Urothelium cell line (cell line): ENCODE measurements at places on chromosomes 13 and 19.

DNA sequence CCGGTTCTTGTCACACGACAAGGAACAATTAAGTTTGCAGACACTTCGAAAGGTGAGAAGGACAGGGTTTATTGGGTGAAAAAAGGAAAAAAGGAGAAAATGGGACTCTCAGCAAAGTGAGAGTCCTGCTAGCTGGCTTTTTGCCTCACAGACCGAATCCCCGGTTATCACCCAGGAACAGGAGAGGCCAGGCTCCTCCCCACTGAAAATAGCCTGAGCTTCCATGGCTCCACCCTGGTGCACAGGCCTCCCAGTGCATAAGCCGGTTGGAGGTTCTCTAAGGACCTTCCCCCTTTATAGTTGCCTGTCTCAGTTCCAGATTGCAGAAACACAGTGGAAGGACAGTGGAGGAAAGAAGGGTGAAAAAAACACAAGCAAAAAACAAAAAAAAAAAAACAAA, 571.7 kb downstream of the KCTD12 start:
- DNase-seq: no peak

DNA sequence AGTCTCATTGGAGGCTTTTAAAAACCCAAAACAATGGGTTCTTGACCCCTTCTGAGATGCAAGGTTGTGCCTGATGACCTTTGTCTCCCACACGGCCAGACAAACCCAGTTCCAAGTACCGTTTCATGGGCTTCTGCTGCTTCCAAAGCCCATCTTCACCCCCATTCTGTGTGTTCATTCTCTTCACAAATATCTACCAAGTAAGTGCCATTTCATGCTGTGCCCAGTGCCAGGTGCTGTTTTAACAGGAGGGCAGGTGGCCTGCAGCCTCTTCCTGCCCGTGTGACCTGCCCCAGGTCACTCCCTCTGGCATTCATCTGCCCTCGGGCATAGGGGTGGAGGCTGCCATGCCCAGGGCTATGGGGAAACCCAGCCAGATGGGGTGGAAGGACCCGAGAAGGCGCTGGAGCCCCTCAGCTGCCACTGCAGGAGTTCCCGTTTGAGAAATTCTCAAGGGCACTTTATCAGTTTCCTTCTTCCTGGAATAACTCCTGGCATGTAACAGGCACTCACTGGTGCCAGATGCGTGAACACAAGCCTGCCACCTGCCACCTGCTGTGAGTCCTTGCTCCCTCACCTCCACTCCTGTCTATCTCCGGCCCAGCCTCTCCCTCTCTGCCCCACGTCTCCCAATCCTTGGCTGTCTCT, 12.5 kb downstream of the CAPN12 start:
- DNase-seq: no peak

- no peak for DNase-seq
Measured at GRCh38 chr13:63643543-63643942, 2227.9 kb upstream of the PCDH20 start.

DNA sequence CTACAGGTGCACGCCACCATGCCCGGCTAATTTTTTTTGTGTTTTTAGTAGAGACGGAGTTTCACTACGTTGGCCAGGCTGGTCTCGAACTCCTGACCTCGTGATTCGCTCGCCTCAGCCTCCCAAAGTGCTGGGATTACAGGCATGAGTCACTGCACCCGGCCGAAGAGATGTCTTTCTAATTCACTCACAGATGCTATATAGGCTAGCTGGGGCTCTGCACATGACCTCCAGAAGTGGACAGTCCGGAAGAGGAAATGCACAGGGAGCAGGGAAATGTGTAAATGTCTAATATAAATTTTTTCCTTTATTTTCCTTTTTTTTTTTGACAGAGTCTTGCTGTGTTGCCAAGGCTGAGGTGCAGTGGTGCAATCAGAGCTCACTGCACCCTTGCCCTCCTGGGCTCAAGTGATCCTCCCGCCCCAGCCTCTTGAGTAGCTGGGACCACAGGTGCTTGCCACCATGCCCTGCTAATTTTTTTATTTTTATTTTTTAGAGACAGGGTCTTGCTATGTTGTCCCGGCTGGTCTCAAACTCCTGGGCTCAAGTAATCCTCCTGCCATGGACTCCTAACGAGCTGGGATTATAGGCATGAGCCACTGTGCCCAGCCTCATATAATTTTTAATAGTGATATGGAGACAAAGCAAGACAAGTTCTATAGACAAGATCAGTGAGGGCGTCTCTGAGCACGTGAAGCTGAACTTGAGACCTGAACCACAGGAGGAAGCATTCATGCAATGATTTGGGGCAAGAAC, 8.4 kb downstream of the GIPC1 start:
- no peak for DNase-seq

- DNase-seq: no peak
Measured at GRCh38 chr19:49116544-49116943, 2.4 kb downstream of the LIN7B start.

DNA sequence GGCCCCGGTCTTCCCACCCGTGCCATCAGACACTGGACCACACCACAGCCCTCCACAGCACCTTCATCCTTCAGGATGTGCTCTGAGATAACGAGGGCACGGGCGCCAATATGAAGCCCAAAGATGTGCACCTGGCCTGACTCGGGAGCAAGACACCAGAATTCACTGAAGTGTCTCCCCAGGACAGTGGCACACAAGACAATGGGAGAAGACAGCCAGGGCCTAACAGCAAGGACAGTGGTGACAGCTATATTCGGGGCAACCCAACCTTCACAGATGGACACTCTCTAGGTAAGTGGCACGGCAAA, 7.2 kb downstream of the DDX39A start:
- DNase-seq: no peak

GRCh38 chr19:6239401-6239844, 40.4 kb downstream of the MLLT1 start:
- DNase-seq: peak; percentile 14

DNA sequence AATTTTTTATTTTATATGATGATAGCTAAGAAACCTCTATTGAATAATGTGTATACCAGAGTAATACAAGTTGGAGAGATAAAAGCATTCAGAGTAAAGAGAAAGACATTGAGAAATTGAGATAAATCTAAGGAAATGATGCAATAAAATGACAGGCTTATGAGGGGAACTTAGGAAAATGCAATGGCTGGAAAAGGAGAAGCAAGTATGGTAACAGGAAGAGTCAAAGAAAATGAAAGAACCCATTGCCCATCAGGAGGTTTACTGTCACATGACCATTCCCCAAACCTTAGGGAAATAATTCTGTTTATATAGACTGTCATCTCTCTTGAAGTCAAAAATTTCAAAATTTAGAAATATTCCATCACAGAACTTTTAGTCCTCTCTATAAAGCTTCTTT, 808.0 kb upstream of the PRR20A start:
- no peak for DNase-seq

DNA sequence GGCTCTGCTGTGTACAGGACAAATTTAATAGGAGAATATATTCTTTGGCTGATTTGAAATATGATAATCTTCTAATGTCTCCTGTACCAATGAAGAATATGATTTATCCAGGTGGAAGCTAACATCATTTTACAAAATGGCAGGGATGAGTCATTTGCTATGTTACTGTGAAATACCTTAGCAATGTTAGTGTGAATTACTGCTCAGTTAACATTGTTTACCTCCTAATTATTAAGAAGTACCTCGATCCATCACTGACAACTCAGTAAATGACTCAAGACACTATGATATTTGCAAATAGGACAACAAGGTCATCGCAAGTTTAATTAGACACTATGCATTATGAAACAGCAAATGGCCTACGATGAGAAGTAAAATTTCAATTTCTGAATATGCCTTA, 309.1 kb upstream of the EDNRB start:
- no peak for DNase-seq

- DNase-seq: no peak
Measured at GRCh38 chr19:18449552-18449951, 11.6 kb upstream of the ISYNA1 start.

DNA sequence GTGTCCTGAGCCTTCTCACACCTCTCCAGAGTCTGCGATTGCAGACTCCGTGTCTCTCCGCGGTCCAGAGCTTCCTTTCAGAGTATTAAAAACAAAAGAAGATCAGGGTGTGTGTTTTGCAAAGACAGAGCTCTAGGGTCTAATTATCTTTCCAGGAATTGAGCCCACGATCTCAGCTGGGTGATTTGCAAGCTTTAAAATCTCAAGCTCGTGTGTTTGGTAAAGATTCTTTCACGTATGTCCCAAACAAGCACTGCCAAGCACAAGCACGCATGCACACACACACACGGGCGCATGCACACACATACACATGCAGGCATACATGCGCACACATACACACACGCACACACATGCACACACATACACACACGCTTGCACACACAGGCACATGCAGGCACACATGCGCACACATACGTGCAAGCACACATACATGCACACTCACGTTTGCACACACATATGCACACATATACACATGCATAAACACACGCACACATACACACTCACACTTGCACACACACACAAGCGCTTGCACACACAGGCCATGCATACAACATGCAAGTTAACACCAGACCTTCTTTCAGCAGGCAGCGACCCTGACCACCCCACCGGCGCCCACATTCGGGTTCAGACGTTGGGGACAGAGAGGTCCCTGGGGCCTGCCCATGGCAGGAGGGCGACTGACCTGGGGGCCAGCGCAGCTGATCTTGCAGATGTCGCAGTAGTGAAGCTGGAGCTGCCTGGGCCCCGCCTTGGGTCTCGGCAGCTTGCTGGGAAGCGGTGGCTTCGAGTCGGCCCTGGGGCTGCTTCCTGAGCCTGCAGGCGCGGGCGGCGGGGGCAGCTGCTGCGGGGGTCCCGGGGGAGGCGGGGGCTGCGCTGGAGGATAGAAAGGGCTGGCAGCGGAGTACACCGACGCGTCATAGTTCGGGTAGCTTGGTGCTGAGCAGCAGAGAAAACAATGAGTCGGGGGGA, 37.9 kb downstream of the ZFR2 start:
- DNase-seq: no peak

GRCh38 chr13:47119575-47120235, 222.9 kb upstream of the HTR2A start:
- DNase-seq: no peak

GRCh38 chr13:101784313-101784712, 331.8 kb downstream of the ITGBL1 start:
- DNase-seq: no peak

GRCh38 chr13:30676672-30677071, 58.7 kb upstream of the ALOX5AP start:
- DNase-seq: peak; percentile 14

DNA sequence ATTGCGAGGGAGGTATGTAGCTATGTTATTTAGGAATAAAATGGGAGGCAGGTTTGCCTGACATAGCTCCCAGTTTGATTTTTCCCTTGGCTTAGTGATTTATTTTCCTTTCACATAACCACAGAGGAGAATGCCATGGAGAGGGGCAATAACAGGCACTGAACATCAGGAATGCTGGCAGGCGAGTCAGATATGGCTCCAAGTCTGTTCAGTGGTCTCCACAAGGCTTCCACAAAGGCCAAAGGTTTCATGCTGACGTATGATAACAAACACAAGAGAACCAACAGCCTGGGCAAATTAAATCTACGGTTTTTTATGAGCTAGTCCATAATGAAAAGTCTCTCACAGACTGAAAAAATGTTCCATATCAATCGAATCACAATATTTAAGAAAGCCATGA, 66.7 kb downstream of the SUCLA2 start:
- no peak for DNase-seq

GRCh38 chr13:67772807-67773453, 542.8 kb upstream of the PCDH9 start:
- DNase-seq: no peak

DNA sequence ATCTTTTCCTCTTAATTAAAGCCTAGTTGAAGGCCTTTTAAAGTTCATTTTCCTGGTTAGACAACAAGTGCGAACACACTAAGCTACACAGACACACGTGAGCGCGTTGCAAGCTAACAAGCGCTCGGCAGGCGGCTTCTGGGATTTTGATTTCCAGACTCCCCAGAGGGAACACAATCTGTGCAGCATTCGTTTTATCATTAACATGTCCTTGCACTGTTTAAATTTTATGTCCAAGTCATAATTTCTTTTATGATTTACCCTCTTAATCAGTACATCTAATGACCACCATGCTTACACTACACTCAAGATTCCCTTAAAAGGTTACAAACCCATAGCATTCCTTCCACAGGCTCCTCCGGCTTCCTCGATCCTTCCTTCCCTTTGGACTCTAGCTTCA, 16.8 kb downstream of the COL4A1 start:
- DNase-seq: no peak

GRCh38 chr19:51410950-51411748, 6.3 kb downstream of the SIGLEC10 start:
- DNase-seq: no peak

- DNase-seq: no peak
Measured at GRCh38 chr13:80469105-80469852, 128.4 kb upstream of the SPRY2 start.

- peak; percentile 14 for DNase-seq
Measured at GRCh38 chr13:35891507-35892441, 239.4 kb downstream of the DCLK1 start.

GRCh38 chr19:2653710-2654707, 48.5 kb downstream of the GNG7 start:
- DNase-seq: no peak

DNA sequence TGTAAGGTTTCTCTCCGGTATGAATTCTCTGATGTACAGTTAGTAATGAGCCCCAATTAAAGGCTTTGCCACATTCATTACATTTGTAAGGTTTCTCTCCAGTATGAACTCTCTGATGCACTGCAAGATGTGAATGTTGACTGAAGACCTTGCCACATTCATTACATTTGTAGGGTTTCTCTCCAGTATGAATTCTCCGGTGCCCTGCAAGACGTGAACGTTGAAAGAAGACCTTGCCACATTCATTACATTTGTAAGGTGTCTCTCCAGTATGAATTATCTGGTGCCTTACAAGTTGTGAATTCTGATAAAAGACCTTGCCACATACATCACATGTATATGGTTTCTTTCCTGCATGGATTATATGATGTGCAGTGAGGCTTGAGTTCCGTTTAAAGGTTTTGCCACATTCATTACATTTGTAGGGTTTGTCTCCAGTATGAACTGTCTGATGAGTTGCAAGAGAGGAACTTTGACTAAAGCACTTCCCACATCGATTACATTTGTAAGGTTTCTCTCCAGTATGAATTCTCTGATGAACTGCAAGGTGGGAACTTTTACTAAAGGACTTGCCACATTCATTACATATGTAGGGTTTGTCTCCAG, 17.7 kb upstream of the ZNF432 start:
- DNase-seq: no peak
